ENCODE measurements at places on chromosomes 5 and 9.

DNA sequence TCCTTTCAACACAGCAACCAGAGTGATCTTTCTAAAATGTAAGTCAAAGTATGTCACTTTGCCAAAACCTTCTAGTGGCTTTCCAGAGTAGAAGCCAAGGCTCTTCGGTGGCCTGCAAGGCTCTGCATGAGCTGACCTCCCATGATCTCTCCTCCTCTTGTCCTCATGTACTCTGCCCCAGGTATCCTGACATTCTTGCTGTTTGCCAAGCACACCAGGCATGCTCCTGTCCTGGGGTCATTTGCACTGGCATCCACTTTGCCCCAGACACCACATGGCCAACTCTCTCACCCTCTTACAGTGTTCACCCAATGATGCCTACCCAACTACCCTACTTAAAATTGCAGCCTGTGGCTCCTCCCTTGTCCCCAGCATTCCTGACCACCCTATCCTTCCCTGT, 86.3 kb downstream of the ZNF618 start:
- no peak for DNase-seq

DNA sequence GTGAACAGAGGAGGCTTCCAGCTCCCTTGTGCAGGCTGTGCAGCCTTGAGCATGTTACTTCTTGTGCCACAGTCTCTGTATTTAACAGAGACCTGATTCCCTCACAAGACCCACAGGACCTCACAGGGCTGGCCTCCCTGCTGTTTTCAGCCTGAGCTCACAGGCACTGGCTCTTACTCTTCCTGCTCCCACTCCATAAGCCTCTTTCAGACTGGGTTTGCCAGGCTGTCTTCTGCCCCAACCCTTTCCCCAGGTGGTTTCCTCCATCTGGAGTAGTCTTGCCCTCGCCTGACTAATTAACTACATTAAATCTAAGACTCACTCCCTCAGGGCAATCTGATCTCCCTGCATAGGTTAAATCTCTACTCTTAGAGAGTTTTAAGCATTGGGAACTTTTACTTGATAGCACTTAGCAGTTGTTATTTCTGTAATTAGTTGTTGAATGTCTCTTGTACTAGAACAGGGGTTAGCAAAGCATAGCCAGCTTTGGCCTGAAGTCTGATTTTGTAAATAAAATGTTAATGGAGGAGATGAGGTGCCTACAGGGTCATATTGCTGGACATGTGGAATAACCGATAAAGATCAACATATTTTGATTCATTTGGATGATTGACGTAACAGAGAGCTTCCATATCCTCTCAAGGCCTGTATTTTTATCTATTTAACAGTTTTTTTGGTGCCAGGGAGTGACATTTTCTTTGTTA, 28.6 kb upstream of the SPATA31E1 start:
- DNase-seq = no peak

GRCh38 chr5:128799945-128800344, 165.3 kb upstream of the SLC27A6 start:
- DNase-seq = no peak

DNA sequence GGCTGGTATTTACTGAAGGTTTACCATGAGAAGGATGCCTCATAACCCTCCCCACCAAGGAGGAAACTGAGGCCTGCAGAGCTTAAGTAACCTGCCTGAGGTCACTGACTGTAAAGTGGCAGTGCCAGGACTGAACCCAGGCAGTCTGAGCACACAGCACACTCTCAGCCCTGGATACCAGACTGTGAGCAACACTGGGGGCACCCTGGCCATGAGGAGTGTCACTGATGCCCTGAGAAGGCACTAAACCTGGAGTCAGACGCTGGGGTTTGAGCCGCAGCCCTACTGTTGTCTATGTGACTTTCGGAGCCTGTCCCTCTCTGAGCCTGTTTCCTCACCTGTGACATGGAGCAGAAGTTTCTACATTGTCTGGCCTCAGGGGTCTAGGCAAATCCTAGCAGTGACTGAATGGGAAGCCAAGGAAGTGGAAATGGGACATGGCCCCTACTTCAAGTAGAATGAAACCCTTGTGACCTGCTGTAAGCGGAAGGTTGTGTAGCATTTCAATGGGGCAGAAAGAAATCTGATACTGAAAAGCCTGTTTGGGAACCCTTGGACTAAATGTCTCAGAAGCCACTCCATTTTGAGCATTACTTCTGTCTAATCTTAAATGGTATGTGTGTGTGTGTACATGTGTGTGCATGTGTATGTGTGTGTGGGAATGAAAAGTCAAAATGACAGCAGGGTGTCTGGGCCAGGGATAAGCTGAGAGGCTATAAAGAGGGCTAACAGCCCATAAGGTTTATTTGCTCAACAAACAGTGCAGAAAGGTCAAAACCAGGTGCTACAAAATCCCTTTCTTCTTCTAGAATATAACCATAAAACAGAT, 36.0 kb downstream of the B4GALT1 start:
- no peak for DNase-seq

DNA sequence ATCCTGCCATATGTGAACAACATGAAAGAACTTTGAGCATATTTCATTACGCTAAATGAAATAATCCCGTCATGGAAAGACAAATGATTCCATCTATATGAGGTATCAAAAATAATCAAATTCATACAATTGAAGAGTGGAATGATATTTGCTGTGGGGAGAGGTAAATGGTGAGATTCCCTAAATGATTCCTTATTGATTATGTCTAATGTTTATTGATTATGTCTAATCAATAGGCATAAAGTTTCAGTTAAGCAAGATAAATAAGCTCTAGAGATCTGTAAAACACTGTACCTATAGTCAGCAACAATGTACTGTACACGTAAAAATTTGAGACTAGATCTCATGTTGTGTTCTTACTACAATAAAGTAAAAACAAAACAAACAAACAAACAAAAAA, 85.4 kb upstream of the MEGF10 start:
- no peak for DNase-seq

- no peak for DNase-seq
Measured at GRCh38 chr5:80161165-80161564, 94.7 kb downstream of the SERINC5 start.

- DNase-seq = no peak
Measured at GRCh38 chr5:61023131-61023530, 78.1 kb downstream of the NDUFAF2 start.

GRCh38 chr5:143674469-143674786, 137.5 kb upstream of the HMHB1 start:
- DNase-seq = no peak

GRCh38 chr5:141646026-141646425, 5.2 kb downstream of the FCHSD1 start:
- DNase-seq = no peak

DNA sequence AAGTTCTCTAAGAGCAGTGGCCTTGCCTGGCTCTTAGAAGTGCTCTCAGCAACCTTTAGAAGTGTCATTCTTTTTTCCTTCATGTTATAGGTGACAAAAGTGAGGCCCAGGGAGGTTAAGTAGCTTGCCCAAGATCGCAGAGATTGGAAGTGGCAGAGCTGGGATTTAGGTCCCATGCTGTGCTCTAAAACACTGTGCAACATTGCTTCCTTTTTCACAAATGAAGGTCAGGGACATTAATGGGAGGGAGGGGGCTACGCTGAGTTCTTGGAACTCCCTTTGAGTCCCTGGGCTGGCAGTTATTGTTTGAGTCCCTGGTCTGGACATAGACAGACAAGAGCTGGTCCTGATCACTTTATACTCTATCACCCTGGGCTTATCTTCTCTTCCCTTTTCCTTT, 45.3 kb downstream of the PAM start:
- DNase-seq = no peak

DNA sequence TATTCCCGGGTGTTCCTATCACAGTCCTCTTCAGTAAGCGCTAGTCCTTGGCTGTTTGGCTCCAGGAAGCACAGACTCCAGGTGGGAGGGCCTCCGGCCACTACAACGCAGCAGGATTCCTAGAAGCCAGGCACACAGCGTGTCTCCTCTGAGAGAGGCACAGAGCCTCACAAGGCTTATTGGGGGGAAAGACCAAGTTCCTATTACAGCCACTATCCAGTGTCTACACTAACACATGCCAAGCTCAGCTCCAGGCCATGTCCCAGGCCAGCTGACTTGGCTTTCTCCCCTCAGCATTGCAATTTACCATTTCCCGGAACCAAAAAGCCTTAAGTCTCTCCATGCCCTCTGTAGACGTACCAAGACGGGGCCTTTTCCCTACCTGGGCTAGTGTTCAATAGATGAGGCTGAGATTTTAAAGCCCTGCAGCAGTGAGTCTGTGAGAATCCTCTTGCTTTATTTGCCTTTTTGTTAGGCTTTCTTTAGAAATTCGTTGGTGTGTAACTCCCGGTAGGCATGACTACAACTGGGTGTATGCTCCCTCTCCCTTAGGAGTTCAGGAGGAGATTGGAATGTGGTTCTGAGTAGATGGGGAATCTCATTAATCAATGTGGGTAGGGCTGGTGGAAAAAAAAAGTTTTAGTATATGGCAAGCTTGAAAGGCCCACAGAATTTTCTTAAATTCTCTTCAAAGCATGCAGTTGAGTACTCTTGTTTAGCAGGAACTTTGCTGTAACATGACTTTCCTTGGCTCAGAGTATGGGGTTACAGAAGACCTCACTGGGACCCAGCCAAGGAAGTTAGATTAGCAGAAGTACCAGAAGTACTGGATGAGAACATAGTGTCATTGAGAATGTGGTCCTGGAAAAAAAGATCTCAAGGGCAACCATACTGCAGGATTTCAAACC, 84.3 kb upstream of the SLC1A3 start:
- DNase-seq = no peak

GRCh38 chr9:69325409-69326212, 596 bp downstream of the ENTREP1 start:
- DNase-seq = no peak

DNA sequence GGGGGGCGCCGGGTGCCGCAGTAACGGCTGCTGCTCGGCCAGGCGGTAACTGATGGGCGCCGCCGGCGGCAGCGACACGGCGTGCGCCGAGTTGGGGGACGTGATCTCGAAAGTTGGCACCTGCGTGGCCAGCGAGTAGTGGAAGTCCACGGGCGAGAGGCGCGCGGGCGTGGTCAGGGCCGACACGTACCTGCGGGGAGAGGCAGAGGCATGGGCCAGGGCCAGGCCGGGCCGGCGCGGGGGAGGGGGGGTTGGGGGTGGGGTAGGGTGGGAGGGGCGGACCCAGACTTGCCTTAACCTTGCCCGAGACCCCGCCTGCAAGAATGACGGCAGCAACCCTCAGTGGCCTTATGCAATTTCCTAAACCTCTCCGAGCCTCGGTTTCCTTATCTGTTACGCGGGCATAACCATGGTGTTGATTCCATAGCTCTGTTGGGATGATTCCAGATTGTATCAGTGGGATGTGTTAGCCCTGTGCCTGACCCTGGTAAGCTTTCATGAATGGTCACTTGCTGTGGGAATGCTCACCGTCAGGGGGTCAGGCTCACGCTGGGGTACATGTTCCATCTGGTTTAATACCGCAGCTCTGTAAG, 53.0 kb downstream of the PSD2 start:
- DNase-seq = no peak

- no peak for DNase-seq
Measured at GRCh38 chr5:91443023-91443422, 59.9 kb upstream of the ARRDC3 start.

DNA sequence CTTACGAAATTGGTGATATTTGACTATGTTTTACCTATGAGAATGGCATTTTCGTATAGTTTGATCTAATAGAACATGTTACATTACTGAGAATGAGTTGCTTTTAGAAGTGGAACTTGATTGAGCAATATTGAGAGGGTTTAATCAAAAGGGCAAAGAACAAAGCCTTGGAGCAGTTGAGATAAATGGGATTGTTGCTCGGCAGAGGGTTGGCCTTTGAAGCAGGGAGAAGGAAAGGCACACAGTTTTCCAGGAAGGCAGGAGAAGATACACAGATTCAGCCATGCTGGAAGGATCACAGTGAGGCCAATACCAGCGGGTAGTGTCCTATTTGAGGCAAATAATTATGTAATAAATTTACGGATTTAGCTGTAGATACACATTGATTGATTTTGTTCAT, 19.5 kb downstream of the MAN2A1 start:
- DNase-seq = no peak

GRCh38 chr9:7304627-7304995, 495.0 kb downstream of the DMAC1 start:
- DNase-seq = no peak

DNA sequence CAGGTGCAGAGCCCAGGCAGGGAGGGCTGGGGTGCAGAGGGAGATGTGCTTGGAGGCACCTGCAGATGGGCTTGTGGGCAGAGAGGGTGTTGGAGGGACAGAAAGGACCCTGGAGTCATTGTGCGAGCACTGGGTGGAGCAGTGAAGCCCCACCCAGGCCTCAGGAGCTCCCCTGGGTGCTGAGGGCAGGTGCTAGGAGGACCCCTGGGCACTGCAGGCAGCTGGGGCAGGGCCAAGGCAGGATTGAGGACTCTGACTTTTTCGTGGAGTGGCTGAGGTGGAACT, 10.3 kb upstream of the SLC6A18 start:
- no peak for DNase-seq

DNA sequence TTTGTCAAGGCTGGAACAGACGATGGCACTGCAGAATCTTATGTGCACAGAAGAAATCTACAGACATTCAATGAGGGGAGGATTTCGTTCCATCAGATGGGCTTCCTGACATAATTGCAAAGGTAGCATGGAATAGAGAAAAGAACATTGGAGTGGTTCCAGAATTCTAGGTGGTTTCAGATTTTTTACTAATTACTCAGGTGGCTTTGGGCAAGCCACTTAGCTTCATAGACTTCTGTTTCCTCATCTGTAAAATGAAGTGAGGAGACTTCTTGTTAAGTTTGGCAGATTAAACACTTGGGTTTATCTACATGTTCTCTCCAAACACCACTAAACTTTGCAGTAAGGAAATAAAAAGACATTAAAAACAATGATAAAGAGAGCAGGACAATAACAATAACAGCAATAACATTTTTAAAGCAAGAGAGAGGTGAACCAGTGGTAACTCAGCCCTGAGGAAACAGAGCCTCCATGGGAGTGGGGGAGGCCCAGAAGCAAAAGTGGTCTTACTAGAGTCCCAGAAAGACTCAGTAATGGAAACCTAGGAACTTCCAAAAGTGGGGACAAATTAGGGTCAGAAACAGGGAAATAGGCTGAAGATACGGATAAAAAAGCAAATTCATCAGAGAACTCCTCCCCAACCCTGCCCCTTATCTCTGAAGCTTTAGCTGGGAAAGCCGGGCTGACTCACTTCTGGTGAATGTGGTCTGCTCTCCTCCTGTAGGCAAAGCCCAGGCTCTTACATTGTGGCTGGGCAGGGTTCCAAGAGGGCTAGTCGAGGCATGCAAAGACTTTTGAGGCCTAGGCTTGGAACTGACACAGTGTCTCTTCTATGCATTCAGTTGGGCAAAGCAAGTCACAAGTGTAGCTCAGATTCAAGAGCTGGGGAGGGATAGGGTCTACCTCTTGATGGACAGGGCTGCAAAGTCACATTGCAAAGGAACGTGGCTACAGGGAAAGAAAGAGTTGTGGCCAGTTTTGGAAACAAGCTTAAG, 11.8 kb upstream of the ACTBL2 start:
- DNase-seq = no peak

DNA sequence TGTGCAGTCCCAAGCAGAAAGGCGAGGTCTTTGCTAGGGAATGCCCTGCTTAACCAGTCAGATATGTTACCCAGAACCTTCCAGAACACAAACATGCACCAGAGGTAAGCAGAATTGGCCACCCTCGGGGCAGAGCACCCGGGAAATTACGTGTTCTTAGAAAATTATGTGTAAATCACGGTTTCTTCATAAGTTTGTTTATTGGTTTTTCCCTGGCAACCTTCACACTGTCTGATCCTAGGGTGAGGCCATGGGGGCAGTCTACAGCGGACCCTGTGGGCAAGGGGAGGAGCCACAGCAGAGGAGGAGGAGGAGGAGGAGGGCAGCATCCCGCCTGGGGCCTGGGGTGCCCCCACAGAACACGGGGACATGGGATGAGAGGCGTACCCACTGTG, 31.4 kb downstream of the RXRA start:
- no peak for DNase-seq

Data from stimulated activated CD8-positive, alpha-beta memory T cell treated with anti-CD3 and anti-CD28 coated beads, Interleukin-7, amount 100 ng/mL, for 1 hour (primary cell).